ENCODE measurements at places on chromosomes 3 and 15.

- DNase-seq = no peak
These were observed 140.1 kb downstream of the ADAMTS17 start for GRCh38 chr15:100201376-100202280.

DNA sequence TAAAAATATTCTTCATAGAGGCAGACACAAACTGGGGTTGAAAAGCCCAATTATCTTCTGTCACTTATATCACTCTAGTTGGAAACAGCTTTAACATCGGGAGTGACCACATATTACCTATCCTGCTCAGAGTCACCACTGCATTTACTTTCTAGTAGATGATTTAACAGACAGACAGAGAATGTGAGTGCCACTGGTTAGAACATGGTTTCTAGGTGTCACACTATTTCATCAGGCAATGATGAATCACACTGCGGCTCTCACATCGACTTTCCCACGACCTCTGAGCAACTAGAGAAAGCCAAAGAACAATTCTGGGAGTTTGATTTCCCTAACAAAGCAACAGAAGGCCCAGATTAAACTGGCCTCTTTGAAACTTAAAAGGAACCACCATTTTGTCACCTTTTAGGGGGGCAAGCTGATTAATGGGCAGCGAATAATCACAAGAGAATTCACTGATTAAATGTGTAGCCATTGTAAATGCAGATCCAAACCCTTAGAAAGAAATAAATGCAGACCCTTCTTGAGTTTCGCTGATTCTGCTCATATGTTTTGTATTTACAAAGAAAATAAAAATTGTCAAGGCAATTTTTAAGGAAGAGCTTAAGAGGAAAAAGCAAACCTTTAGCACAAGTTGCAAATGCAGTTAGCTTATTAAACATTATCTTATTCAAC is 112.6 kb upstream of the KBTBD8 start:
- DNase-seq = no peak

DNA sequence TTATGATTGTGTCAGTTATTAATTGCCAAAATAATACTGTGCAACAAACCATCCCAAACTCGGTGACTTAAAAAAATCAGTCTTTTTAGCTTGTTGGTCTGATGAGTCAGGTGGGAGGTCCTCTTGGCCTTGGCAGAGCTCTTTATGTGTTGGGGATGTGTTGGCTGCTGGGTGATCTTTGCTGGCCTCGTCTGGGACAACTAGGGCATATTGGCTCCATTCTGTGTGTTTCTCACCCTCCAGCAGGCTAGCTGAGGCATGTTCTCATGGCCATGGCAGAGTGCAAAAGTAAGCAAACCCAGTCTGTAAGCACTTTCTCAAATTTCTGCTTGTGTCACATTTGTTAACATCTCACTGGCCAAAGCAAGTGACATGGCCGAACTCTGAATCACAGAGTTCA is 251.6 kb downstream of the RPLP1 start:
- no peak for DNase-seq

- no peak for DNase-seq
These were observed 146.5 kb downstream of the EBLN2 start for GRCh38 chr3:73207946-73208440.

DNA sequence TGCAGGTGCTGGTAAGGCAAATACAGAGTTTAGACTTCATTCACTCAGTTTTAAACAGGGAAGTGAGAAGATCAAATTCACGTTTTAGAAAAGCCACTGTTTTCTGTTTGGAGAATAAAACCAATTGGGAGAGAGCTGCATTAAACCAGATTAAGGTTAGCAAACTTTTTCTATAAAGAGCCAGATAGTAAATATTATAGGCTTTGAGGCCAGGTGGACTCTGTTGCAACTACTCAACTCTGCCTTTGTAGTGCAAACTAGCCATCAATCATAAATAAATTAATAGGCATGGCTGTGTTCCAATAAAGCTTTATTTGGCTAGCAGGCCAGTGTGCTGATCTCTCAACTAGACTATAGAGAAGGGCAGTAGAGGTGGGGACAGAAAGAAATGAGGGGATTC is 33.5 kb downstream of the SUCLG2 start:
- DNase-seq = no peak

DNA sequence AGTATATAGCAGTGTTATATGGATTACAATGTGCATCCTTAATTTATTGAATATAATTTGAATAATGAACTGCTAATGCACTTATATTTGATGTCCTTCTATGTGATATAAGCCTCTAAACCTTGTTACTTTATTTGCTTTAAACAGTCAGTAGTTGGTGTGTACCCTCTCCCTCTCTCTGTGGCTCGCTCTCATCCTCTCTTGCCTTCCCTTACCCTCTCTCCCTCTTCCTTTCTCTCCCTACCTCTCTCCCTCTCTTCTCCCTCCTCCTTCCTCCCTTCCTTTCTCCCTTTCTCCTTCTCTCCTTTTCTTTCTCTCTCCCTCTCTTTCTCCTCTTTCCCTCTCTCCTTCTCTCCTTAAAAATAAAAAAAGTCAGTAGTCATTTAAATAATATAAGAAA is 28.9 kb downstream of the MGA start:
- DNase-seq = no peak

DNA sequence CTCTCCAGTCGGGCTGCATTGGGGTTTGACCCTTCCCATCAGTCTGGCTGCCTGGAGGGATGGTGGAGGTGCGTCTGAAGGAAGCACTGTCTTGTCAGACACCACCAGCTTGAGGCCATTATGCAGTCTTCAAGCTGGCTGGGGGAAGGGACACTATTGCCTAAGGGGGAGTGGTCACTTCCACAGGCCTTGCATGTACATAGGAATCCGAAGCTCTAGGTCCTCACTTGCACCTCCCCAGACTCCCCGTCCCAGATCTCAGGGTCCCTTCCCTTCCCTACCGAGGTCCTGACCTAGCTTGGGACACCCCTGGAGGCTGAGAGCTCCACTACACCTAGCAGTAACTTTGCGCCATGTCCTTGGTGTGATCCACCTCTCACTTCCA is 48.6 kb upstream of the KLF13 start:
- DNase-seq = no peak

- DNase-seq = no peak
These were observed 43.4 kb downstream of the RPLP1 start for GRCh38 chr15:69496001-69496400.

- DNase-seq = no peak
These were observed 363.4 kb upstream of the RARB start for GRCh38 chr3:25064681-25065080.

DNA sequence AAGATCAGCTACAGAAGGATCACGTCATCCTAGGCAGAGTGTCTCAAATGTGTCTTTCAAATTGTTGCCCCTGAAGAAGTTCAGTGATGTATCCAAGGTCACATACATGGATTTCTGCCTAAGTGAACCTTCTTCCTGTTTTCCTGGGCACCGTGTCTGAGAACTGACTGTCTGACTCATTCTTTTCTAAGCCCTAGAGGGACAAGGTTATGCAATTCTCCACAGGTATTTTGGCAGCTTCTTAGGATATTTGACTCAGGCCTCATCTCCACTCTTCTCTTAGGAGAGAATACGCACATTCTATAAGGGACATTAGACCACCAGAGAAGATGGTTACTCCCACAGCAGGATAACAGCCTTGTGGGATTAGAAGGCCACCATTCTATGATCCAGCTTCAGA is 391.9 kb upstream of the THBS1 start:
- no peak for DNase-seq

GRCh38 chr15:69920221-69920620 is 177.5 kb downstream of the TLE3 start:
- no peak for DNase-seq

GRCh38 chr15:101615986-101616848 is 36.0 kb downstream of the TM2D3 start:
- peak; percentile 73 for DNase-seq

- no peak for DNase-seq
These were observed 161.1 kb upstream of the STT3B start for GRCh38 chr3:31371484-31372177.

GRCh38 chr3:83193526-83193925 is 1432.1 kb upstream of the GBE1 start:
- DNase-seq = no peak

GRCh38 chr3:49411968-49412631 is at the start of the genes RHOA and TCTA:
Gene RHOA (minus strand): TSS chr3:49411976. CDS start chr3:49375589, 36,387 bp downstream.
Gene TCTA (plus strand): TSS chr3:49412423. CDS start chr3:49412427, 4 bp downstream.
- peak; percentile 100 for DNase-seq

DNA sequence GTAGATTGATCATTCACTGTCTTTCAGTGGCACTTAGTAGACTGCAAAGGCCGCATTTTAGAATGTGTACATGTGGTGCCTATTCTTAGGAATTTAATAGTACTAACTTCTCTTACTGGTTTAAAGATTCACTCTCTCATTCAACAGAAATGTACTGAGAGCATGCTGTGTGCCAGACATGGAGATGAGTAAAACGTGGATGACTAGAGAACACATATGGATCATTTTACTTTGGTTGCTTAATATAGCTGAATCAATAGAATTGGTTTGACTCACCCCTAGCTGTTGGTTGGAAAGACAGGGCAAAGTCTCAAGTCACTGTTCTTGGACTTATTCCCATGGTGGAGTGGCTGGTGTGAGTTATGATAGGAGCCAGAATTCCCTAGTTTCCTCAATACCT is 109.1 kb upstream of the TNFAIP8L3 start:
- DNase-seq = no peak

GRCh38 chr3:160291909-160292299 is 66.7 kb downstream of the C3orf80 start:
- no peak for DNase-seq

GRCh38 chr3:172905451-172905850 is 154.9 kb downstream of the ECT2 start:
- DNase-seq = no peak

- no peak for DNase-seq
These were observed 100.7 kb upstream of the PTPRG start for GRCh38 chr3:61460636-61461035.

GRCh38 chr3:44468572-44469520 is 8.6 kb downstream of the ZNF445 start:
- no peak for DNase-seq

DNA sequence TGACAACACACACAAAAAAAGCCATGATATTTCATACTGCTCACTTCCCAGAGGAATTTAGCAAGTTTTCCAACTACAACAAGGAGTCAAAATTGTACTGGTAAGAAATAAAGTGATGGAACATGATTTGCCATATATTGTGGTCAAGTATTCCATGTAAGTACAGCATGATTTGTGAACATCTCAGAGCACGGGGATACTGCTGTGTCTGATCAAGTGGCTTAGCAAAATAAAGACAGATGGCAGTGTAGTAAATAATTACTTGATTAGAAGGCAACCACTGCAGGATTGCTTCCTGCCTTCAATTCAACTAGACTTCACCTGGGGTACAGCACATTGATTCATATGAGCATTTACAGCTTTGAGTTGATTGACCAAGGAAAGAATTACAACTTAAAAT is 51.6 kb upstream of the DUT start:
- DNase-seq = no peak

DNA sequence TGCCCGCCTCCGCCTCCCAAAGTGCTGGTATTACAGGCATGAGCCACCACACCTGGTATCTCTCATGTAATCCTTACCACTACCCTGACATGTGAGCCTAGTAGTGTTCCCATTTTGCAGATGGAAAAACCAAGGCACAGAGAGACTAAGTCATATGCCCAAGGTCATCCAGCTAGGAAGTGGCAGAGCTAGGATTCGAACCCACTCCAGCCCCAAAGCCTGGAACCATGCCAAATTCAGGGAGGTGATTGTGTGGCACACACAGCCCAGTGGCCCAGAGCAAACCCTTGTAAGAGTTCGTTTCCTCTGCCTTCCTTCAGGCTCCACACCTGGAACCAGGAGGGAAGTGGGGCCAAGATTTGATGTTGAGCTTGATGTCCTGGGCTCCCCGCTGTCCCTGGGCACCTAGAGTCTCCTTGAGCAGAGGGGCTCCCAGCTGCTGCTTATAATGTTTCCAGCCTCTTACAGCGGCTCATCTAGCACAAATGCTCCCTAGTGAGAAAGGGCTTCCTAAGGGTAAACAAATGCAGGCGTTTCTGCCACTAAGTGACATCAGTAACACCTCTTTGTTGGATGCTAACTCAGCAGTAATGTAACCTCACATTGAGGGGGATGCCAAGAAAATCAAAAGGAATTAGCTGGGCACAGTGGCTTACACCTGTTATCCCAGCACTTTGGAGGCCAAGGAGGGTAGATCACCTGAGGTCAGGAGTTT is 3.6 kb downstream of the HAPLN3 start:
- DNase-seq = no peak

GRCh38 chr3:83649692-83650091 is 1309.1 kb upstream of the CADM2 start:
- DNase-seq = no peak

- no peak for DNase-seq
These were observed 45.2 kb downstream of the CGGBP1 start for GRCh38 chr3:88013592-88013991.

DNA sequence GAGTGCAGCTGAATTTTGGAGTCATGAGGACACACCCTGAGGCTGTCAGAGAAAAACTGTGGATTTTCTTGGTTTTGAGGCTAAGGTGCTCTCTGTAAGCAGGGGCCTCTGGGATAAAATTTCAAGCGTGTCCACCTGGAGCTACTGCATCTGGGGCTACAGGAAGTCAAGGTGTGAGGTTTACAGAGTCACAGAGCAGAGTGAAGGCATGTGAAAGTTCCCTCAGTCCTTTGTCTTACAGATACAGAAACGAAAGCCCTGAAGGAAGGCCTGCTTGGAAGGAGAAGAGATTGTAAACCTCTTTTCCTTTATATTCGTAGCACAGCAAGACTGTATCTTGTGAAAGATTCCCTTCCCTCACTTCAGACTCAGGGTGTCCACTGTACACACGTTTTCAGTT is 138.6 kb downstream of the OPA1 start:
- DNase-seq = no peak

DNA sequence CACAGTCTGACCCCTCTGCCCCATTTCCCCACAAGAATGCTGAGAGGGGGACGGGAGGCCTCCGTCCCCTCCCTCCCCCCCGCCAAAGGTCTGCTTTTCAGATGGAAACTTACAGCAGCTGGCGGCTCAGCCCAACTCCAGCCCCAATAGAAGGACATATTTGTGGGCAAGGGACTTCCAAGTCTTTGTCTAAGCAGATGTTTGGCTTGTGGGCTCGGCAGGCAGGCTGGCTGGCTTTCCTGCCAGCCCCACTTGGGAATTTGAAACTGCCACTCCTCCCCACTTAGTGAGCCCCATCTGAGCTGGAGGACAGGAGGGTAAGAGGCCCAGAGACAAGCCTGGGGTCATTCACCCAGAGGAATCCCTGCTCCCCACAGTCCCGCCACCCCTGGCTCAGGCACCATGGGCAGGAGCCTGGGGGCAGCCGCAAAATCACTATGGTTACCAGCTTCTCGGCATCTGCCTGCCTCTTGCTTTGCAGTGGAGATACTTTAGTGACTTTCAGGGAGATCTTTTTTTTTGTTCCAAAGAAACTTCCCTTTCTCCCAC is 53.6 kb downstream of the LMCD1 start:
- DNase-seq = peak; percentile 56

GRCh38 chr3:150931745-150932144 is 26.5 kb upstream of the MINDY4B start:
- DNase-seq = no peak

- no peak for DNase-seq
These were observed 99.1 kb downstream of the DNASE1L3 start for GRCh38 chr3:58111513-58112184.

- DNase-seq = no peak
These were observed 76.8 kb downstream of the ADCY5 start for GRCh38 chr3:123371859-123372685.

GRCh38 chr3:142962520-142963233 is 797 bp downstream of the PAQR9 start:
- no peak for DNase-seq

- DNase-seq = no peak
These were observed 100.7 kb downstream of the RBMS3 start for GRCh38 chr3:29381595-29381994.
